GOT3 (cell line): ENCODE measurements at places on chromosomes 7 and 10.

DNA sequence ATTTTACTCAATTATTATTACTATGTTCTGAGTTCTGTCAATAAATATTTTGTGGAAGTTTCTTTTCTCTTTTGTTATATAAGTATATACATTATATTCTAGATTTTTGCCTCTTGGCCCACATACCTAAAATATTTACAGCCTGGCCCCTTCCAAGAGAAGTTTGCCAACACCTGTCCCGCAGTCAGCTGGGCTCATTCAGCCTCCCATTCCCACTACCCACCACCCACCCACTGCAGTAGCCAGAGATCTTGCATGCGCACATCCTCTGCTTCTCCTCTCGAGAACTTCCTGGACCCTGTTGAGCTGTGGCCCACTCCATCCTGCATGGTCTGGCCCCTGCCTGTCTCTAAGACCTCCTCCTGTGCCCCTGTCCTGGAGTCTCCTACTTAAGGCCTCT, 33.6 kb downstream of the WIPF3 start:
- DNase-seq = no peak

GRCh38 chr7:50329775-50330174, 25.3 kb downstream of the IKZF1 start:
- DNase-seq = no peak

GRCh38 chr7:1899951-1900762, 230.1 kb downstream of the ELFN1 start:
- no peak for DNase-seq

DNA sequence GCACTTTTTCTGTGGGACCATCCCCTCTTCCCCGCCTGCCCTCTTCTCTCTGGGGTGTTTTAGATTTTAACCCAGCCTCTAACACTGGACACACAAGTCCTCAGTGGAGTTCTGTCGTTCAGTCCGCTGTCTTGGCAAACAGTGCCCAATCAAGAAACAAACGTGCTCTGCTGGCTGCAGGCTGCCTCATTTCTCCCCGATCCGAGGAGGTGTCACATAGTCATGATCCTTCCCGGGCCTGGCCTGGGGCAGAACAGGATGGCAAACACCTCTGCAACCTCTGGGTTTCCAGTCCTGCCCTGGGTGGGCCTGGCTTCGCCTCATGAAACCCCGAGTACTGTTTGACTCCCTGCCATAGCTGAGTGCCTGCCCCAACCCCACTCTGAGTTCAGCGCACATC, 110.9 kb upstream of the INSYN2A start:
- no peak for DNase-seq

DNA sequence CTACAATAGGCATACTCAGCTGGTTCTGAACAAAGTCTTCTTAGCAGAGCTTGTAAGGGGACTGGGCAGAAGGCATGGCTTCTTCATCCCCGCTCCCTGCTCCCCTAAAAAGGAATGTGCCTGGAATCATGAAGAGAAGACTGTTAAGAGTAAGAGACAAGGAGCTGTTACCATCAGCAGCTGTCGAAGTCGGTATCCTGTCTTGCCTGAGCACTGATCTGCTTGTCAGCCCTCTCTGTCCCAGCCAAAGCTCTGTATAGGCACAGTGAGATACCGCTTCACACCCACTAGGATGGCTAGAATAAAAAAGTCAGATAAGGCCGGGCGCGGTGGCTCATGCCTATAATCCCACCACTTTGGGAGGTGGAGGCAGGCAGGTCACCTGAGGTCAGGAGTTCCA, 2.4 kb downstream of the ABLIM1 start:
- DNase-seq = no peak

DNA sequence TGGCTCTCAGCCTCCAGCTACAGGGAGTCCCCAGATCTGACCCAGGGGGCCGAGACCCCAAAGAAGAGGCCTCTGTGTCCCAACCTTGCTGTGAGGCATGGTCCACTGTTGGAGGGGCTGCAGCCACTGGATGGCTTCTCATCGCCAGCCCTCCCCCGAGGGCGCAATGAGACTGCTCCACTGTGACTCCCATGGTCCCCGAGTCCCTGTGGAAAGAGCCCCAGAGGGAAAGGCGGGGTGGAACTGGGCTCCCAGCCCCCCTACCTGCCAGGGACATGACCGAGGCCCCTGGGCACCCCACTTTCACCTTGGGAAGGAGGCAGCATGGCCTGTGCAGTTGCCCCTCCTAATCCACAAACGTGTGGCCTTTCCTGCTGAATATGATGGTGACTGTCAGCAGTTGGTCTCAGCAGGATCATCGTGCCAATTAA, 33.5 kb upstream of the RET start:
- no peak for DNase-seq
